Epithelial cell of prostate (primary cell): ENCODE measurements at places on chromosomes 11 and 22.

DNA sequence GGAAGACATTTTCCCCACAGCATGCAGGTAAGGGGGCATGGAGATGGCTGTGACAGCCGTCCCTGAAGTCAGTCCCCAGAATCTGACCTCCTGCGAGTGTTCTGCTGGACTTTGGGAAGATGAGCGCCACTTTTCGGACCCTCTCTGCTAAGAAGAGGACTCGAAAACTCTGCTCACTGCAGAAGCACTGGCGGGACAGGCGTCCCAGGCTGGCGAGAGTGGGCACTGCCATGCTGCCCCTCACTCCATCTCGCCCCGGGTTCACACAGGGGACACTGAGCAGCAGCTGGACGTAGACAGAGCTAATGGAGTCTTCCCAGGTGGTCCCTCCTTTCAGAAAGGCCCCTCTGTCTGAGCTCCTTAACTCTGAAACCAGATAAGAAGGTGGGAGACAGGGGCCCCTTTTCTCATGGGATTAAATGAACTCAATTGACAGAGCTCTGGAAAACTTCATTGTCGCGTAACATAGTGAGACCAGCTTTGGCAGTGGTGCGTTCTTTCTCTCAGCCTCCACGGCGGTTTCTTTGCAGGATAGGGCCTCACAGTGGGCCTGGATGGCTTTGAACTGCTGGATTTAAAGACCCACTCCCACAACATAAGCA is 4.8 kb downstream of the ADAMTS8 start:
- no peak for DNase-seq

- no peak for DNase-seq
Observed at GRCh38 chr11:35558513-35558912, 33.1 kb upstream of the PAMR1 start.

DNA sequence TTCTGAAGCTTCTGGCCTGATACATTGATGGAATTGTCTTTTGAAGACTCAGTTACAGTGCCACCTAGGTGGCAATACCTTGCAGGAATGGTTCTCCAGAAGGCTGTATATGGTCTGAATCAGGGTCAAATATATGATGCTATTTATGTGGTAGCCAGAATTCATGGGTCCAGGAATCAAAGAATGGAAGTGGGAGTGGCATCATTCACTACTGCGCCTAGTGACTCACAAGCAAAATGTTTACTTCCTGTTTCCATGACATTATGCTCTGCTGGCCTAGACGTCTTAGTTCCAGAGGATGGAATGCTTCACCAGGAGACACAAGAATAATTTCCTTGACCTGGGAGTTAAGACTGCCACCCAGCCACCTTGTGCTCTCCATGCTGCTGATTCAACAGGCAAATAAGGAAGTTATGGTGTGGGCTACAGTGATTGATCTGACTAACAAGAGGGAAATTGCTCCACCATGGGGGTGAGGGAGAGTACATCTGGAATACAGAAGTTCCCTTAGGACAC is 491.8 kb downstream of the ETS1 start:
- peak; percentile 78 for DNase-seq

GRCh38 chr11:67279589-67280340 is 9.3 kb upstream of the ANKRD13D start:
- no peak for DNase-seq

GRCh38 chr22:45425101-45425500 is 11.6 kb downstream of the RIBC2 start:
- DNase-seq, result no peak

DNA sequence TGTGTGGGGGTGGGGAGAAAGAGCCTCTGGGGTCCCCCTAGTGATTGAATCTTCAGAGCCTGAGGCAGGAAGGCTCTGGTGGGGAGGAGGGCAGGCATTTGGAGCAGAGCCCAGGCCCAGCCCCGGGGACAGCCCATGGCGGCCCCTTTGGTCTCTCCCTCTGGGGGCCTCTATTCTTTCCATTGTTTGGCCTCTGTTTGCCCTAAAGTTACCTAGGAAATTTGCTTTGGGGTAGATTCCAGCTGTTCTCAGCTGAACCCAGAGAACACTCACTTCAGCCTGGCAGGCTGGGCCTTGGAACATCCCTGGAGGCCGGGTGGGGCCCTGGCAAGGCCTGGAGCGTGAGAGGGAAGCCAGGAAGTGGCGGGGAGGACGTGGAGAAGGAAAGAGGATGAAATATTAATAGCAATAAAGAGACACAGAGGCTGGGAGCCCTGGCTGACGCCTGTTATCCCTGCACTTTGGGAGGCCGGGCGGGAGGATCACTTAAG is 22.9 kb upstream of the A4GALT start:
- no peak for DNase-seq

DNA sequence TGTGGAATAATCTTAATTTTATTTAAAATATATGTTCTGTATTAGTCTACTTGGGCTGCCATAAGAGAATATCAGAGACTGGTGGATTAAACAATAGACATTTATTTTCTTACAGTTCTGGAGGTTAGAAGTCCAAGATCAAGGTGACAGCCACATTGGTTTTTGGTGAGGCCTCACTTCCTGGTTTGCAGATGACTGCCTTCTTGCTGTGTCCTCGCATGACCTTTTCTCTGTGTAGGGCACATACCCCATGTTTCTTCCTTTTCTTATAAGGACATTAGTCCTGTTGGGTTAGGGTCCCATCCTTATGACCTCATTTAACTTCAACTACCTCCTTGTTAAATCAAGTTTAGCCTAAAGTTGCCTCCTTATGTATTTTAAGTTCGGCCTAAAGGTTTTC is 202.7 kb upstream of the MPPED2 start:
- no peak for DNase-seq

DNA sequence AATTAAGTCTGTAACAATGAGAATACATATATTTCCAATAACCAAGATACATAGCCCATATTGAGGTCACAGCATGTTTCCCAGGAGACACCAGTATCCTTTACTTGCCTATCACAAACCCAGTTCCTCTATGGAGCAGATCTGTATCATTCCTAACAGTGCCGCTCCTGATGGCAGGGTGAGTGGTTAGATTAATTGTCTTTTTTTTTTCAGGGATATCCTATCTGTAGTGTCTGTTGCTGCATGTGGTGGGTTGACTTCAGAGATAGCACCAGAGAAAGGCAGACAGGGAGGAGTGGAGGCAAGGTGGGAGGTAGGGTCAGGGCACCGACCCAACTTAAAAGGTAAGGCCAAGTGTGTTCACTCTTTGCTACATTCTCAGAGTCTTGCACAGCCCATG is 2.8 kb downstream of the MTNR1B start:
- no peak for DNase-seq

DNA sequence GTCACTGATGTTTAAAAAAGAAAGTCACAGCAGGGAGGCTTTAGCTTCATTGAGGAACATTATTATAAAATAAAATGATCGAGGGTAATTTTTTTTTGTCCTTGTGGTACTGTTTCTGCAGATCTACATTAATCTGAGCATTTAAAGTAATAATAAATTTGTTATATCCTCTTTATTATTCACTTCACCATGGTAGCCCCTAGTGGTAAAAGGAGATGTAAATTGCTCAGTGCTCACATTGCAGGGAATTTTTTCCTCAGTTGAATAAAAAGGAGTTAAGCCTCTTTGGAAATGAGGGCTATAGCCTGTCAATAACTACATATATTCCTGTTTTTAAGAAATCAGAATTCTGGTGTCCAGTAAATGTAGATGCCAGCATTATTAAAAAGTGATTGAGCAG is 99.7 kb upstream of the VPREB1 start:
- no peak for DNase-seq

GRCh38 chr22:48169227-48169626 is 1406.8 kb downstream of the TBC1D22A start:
- no peak for DNase-seq

- no peak for DNase-seq
Observed at GRCh38 chr11:57356268-57356667, 18.1 kb downstream of the P2RX3 start.

- no peak for DNase-seq
Observed at GRCh38 chr11:1573903-1574237, 1.8 kb upstream of the DUSP8 start.
